Activated B cell treated with CpG ODN at 0.5 μM for 24 hours (primary cell): ENCODE measurements at places on chromosomes 11 and 22.

GRCh38 chr11:44780940-44781631 is 54.3 kb downstream of the TSPAN18 start:
- DNase-seq = no peak

DNA sequence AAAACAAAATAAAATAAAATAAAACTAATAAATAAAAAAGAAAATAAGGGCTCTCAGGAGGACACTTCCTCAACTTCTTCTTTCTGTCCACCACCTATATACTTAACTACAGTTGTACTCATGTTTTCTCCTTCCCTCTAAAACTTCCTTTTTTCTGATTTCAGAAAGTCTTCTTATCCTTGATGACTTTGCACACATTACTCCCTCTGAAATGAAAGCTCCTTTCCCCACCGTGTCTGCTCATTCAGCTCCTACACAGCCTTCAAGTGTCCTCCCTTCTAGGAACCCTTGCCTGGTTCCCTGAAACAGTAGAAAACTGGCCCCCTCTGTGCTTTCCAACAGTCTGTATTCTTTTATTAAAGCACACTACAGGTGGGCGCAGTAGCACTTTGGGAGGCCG is 18.3 kb upstream of the DDX17 start:
- DNase-seq = no peak

- no peak for DNase-seq
These were observed 3.3 kb upstream of the KCNJ11 start for GRCh38 chr11:17391493-17392355.

GRCh38 chr11:132142121-132142520 is 771.7 kb downstream of the NTM start:
- no peak for DNase-seq

GRCh38 chr11:104916442-104916841 is 18.2 kb upstream of the CASP12 start:
- DNase-seq = no peak

DNA sequence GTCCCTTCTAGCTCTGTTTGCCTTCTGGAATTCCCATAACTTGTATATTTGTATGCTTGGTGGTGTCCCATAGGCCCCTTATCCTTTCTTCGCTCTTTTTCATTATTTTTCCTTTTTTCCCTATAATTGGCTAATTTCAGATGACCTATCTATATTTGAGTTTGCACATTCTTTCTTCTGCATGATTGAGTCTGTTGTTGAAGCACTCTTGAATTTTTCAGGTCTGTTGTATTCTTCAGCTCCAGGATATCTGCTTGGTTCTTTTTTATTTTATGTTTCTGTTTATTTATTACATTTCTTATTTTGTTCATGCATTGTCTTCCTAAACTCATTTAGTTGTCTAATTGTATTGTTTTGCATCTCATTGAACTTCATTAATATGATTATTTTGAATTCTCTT is 28.0 kb downstream of the NCAM1 start:
- no peak for DNase-seq

DNA sequence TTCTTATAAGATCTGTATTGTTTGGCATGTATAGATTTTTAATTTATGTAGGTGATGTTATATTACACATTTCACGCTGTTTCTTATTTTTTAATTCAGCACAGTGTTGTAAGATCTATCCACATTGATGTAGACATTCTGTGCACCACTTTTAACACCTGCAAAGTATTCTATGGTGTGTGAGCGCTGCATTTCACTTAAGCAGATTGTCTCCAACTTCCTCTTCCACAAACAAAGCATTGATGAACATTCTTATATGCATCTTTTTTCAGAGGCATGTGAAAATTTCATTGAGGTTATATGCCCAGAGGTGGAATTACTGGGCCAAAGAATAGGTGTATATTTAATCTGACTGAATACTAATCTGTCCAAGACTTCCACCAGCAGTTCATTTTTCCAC is 3.4 kb upstream of the POU2AF1 start:
- DNase-seq = no peak

DNA sequence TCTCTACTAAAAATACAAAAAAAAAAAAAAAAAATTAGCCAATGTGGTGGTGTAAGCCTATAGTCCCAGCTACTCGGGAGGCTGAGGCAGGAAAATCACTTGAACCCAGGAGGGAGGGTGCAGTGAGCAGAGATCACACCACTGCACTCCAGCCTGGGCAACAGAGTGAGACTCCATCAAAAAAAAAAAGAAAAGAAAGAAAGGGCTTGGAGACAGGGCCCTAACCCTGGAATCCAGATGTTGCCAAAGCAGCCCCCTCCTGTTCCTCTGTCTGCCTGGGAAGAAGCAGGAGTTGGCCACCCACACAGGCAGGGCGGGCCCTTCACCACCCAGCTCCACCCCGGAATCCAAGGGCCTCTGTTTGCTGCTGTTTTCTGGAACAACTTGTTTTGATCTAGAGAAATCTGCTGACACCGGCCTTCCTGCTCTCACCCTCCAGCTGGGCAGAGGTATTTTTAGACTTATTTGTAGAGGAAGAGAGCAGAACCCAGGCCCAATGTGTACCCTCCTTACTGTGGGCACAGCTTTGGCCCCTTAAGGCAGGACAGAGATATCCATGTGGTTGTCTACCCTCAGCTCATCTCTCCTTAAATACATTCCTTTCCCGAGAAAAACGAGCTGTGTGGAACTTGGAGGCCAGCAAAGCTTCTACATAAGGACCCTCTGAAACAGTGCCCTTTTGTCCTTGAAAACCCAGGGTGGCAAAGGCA is 2.7 kb upstream of the NEAT1 start:
- DNase-seq = peak; percentile 36

GRCh38 chr11:128207861-128208321 is 379.5 kb downstream of the ETS1 start:
- DNase-seq = no peak

DNA sequence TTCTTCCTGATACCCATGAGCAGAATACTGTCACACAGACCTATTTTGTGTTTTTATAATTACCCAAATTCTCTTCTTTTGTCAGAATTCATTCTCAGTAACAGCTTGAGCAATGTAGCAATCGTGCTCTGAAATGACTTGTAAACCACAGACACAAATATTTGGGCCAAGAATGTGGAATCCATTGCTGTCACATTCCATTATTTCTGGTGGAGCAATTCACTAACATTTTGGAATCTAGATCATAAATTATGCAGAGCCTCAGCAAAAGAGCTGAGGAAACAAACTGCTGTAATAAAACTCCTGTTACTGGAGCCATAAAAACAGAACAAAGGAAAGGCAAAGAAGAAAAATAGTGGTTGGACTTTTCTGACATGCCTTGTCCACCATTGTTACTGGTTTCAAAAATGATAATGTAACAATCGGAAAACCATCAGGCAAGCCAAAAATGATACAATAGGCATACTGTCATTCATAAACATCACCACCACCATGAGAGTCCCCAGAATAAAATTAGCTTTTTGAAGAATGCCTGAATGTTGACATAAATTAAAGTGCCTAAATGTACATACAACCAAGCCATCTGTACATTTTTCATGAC is 223.4 kb upstream of the PITPNB start:
- DNase-seq = no peak

- DNase-seq = no peak
These were observed 5.7 kb downstream of the UPK3A start for GRCh38 chr22:45290410-45290936.

- no peak for DNase-seq
These were observed 451.2 kb downstream of the INSC start for GRCh38 chr11:15565880-15566279.

GRCh38 chr11:120587299-120587698 is 75.8 kb downstream of the GRIK4 start:
- DNase-seq = no peak

GRCh38 chr11:130157101-130157500 is 2.5 kb upstream of the ST14 start:
- DNase-seq = no peak

- DNase-seq = no peak
These were observed 30.2 kb downstream of the UQCR10 start for GRCh38 chr22:29797351-29797750.

DNA sequence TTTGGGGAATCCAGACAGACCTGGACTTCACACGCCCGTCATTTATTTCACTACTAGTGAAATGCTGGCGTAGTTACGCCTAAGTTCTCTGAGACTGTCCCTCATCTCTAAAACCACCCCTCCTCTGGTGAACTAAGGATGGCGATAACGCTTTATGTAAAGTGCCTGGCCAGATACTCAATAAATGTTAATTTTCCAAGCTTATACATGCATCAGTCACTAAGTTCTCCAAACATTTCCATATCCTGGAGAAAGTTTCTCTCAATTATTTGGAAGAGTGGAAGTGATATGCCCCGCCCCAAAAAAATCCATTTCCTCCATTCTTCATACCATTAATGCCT is 1.1 kb upstream of the FBXO3 start:
- no peak for DNase-seq
